GM10248 (cell line): ENCODE measurements at places on chromosomes 7 and 10.
A peak's percentile ranks its signal among the peaks of the same experiment; 100 is the strongest.

GRCh38 chr7:101960323-101960722 lies 142.9 kb downstream of the CUX1 start:
- DNase-seq = no peak

- DNase-seq = no peak
These were observed 1.8 kb downstream of the CYP3A43 start for GRCh38 chr7:99829524-99830160.

DNA sequence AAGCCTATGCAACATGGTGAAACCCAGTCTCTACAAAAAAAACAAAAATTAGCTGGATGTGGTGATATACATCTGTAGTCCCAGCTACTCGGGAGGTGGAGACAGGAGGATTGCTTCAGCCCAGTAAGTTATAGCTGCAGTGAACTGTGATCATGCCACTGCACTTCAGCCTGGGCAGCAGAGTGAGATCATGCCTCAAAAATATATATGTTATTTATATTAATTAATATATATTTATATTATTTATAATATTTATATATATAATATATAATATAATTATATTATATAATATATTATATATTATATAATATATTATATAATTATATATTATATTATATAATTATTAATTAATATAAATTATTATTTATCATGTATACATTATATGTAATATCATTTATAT lies 1158.4 kb upstream of the AUTS2 start:
- no peak for DNase-seq

- DNase-seq = no peak
These were observed 361.8 kb downstream of the MAGI2 start for GRCh38 chr7:79091661-79092060.

DNA sequence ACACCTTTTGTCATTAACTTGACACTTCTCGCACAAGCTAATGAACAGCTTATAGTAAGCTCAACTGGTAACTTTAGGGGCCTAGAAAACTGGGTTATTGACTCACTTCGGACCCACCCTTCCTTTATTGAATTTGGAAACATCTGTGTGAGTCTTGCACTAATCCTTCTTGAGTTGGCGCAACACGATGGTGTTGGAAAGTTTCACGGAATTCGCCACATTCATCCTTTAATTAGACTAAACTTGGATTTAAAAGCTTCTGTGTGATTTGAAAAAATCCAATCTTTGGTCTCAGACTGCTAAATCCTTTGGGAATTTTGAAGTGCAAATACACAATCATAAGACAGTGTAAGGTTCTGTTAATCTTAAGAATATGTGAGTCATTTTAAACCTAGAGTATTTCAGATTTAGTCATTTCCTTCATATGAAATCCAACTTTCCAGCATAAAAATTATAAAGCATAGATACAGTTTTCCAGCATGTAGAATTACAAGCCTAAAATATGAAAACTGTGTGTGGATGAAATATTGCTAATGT lies 15.1 kb downstream of the FZD8 start:
- no peak for DNase-seq

- no peak for DNase-seq
These were observed 33.8 kb downstream of the NACAD start for GRCh38 chr7:45055016-45055415.

- DNase-seq = no peak
These were observed 570.2 kb downstream of the ARL4A start for GRCh38 chr7:13257661-13258060.

DNA sequence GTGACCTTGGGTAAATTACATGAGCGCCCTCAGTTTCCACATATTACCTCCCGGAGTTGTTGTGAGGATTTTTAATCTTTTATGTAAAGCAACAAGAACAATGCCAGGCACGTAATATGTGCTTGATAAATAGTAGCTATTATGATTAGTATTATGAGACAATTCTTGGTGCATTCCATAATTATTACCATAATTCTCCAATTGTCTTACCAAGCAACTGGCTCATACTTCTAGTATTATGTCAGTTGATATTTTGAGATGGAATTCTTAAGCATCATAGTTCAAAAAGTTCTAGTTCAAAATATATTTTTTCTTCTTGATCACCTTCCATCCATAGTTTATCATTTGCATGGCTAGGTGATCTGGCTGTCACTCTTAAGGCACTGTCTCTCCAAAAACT lies 259.0 kb downstream of the BBS9 start:
- no peak for DNase-seq

DNA sequence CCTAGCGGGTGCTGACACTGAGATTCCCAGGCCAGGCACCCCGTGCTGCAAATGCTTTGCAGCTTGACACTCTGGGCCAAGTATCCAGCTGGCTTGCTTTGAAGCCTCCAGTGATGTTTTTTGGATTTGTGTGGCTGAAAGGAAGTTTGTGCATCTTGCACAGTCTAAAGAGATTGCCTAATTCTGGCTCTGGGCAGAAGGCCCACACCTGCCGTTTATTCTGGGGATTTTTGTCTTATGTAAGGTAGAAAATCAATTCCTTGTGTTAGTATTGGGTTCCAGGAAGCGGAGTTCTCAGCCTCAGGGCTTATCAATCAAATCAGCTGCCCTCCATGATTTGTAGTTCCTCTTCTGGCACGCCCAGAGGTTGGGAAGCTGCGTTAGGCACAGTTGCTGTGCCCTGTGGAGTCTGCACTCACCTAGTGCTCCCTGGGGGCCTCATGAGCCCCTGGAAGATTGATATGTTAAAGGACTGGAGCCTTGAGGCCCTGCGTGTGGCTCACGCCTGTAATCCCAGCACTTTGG lies 8.4 kb upstream of the PURB start:
- no peak for DNase-seq

GRCh38 chr10:51246156-51246555 lies 171.9 kb downstream of the PRKG1 start:
- DNase-seq = no peak

GRCh38 chr7:152523916-152524315 lies 88.1 kb upstream of the KMT2C start:
- no peak for DNase-seq

GRCh38 chr10:63464402-63465292 lies 1.1 kb downstream of the JMJD1C start:
- no peak for DNase-seq

DNA sequence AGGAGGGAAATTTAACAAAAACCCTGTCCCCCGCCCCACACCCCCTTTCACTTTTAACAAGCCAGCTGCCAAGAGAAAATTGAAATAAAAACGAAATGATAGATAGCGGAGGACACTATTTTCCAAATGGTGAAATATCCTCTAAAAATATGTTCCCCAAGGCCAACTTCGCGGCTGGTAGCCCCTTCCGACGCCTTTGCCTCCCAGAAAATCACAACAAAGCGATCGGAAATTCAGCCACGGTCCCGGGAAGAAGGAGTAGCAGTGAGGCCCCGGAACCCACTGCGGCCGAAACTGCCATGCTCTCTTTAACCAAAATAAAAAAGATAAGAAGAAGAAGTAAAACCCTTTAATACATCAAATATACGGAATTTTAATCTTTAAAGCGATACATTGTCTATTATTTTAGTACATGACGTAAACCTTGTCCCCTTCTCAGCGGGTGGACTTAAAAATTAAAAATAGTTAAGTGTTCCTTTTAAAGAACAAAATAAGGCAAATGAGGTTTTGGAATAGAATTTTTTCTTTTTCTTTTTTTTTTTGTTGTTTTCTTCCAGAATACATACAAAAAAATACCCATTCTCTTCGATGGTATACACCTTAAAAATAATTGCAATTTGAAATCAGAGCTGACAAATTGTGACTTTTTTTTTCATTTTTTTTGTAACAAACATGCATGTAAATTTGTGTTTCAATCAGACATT lies 3.9 kb downstream of the ZNF503 start:
- no peak for DNase-seq

DNA sequence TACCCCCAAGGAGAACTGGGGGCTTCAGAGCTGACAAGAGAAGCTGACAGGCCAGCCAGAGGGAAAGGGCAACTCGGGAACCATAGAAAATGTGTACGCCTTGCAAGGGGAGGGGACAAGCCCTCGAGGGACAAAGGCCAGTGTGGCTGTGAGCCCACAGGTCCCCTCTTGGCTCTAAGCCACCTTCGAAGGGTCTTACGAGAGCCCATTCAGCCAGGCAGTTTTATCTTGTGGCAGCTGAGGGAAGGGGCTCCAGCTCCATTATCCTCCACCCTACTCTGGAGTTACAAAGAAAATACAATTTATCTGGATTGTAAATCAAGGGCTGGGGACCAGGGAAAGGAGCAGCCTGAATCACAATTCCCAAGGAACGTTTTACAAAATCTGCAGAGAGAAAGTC lies 159.5 kb upstream of the ZMIZ1 start:
- no peak for DNase-seq

GRCh38 chr10:85194706-85195105 lies 866.3 kb downstream of the CCSER2 start:
- no peak for DNase-seq

GRCh38 chr7:12210179-12211053 lies 678 bp upstream of the TMEM106B start:
- no peak for DNase-seq

- no peak for DNase-seq
These were observed 53.8 kb downstream of the SMURF1 start for GRCh38 chr7:99089914-99090629.

DNA sequence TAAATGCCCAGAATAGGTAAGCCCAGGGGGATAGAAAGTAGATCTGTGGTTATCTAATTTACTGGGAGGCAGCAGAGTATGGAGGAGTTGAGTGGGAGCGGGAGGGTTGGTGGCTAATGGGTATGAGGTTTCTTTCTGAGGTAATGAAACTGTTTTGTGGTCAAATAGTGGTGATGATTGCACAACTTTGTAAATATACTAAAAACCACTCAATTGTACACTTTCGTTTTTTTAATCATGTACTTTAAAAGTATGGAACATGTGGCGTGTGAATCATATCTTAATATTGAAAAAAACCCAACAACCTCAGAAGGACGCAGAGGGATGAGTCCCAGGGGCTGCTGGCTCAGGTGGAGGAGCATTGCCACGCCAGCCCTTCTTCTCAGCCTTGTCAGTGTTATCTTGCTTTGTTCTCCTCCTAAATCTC lies 118.1 kb downstream of the WDR11 start:
- DNase-seq = no peak

- DNase-seq = no peak
These were observed 10.3 kb upstream of the ZC3HAV1L start for GRCh38 chr7:139046143-139046542.

DNA sequence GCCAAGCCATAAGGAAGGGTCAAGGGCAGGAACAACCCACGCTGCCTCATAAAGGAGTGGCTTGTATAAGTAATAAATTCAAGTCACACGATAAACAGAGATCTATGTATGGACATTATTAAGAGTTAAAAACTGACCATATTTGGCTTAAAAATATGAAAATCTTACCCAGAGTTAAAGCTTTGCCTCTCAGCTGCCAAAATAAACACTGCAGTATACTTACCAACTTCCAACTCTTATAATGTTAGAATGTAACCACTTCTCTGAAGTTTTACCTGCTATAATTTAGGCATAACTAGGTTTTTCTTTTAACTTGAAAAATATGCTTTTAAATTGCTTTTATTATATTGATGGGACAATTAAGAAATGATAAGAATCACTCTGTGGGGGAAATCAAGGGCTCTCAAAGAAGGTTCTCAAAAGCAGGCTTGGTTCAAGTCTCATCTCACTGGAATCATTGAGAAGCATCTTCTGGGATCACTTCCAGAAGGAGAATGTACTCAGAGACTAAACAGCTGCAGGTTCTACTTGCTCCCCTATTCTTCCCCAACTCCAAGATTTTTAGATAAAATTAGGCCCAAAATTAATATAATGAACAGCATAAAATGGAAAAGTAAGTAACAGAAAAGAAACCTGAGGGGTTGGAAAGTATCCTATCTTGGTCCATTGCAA lies 16.1 kb upstream of the CAV2 start:
- no peak for DNase-seq

DNA sequence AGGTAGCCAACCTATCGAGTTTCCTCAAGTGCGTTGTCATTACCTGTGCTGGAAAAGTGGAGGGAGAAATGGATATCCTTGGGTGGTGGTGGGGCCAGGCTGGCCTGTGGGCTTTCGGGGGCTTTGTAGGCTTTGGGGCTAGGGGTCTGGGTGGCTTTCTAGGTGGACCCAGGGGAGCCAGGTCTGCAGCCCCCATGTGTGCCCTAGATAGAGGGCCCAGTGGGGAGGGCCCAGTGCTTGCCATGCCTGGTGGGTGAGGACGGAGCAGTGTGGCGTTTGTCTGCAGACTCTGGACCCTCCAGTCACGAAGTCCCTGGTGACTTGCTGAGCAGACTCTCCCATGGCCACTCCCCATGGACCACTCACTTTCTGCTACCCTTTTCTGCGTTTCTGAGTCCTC lies 19.7 kb downstream of the EMX2 start:
- no peak for DNase-seq

GRCh38 chr10:8042721-8043568 lies 11.5 kb upstream of the GATA3 start:
- peak; percentile 15 for DNase-seq

- no peak for DNase-seq
These were observed 18.4 kb downstream of the FAM241B start for GRCh38 chr10:69648461-69648860.

- no peak for DNase-seq
These were observed 65.9 kb downstream of the DGKB start for GRCh38 chr7:14836571-14837189.

DNA sequence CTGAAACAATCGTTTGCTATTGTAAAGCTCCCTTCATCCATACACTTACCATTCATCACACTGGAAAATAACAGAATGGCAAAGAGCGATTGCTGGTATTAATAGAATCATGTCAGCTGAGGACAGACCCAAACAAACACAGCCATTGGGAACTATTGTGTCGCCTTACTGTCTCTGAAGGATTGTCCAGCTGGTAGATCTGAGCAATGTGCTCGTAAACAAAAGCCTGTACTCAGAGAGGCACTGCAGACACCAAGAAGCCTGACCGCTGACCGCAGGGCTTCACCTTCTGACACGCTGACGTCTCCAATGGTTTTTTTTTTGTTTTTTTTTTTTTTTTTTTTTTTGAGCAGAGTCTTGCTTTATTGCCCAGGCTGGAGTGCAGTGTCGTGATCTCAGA lies 151.0 kb upstream of the FRMD4A start:
- no peak for DNase-seq

- DNase-seq = no peak
These were observed 8.6 kb downstream of the PRKG1 start for GRCh38 chr10:51082857-51083256.

DNA sequence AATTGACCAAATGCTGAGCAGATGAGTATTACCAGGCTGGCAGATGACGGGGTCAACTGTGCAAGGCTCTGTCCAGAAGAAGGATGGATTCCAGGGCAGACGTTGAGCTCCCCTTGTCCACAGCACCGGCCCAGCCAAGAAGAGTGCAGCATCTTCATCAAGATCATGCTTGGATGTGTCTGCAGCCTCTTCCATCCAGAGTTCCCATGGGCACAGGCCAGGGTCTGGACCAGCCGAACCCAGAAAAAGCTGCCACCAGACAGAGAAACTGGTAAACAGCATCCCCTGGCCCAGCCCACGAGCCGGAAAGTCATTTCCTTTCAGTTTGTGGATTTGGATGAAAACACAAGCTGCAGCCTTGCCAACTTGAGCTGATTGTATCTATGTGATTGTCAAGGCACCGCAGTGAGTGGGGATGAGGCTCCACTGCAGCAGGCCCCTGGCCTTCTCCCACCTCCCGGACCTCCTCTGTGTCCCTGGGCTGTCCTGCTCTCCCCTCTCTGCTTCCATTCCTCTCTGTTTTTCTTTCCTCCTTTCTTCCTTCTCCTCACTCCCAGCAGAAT lies 321.8 kb downstream of the TCERG1L start:
- no peak for DNase-seq
